Chondrocyte (in vitro differentiated cells): ENCODE measurements at places on chromosomes 6 and 20.

GRCh38 chr6:84065693-84066290 is 32.2 kb downstream of the MRAP2 start:
- DNase-seq = no peak

DNA sequence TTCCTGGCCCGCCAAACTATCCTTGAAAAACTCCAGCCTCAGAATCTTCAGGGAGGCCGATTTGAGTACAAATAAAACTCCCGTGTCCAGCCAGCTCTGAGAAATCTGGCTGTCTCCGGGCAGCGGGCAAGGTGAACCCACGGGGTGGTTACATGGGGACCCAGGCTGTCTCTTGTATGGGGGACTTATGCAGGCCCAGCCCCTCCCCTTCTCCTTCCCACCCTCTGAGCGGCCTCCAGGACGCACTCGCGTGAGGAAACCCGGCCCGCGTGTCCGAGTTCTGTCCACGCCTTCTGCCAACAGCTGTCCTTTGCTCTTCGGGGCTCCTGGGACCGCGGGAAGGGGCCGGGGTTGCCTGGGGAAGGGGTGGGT is 36.3 kb upstream of the BLCAP start:
- no peak for DNase-seq

DNA sequence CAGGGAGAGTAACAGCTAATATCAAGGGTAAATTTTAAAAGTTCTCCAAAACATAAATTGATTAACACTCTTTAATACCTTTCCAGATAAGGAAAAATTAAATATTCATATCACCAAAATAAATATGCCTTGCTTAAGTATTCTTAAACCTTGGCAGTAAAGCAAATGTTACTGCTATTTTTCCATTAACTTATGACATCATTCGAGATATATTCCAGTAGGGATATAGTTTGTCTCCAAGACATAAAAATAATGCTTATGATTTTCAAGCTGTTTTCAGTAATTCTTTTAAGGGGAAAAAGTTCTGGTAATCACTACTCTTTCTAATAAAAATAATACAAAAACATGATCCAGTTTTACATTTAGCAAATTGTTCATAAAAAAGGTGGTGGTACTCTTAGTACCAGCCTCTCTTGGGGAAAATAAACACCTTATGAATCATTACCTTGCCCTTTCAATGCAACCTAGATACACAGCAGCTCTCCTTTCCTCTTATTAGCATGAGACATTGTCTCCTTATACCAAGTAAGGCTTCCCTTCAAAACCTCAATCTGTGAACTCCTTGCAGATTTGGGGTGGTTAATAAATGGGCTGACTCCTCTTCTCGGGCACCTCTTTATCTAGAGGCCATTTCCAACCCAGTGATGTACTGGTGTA is 31.5 kb upstream of the LTV1 start:
- no peak for DNase-seq

DNA sequence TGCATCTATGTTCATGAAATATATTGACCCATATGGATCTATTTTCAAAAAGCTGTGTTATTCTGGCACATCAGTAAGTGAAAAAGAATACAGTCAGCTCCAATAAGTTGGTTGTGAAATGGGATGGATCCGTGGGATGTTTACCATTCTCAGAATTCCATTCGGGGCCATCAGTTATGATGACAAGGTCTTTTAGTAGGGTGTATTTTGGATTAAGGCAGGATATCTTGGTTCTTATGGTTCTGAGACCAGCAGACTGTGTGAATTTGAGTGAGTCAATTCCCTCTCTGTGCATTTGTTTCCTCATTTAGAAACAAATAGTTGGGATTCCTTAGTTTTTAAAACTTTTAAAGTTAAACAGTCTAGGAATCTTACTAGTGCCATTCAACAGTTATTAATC is 287.4 kb downstream of the CD109 start:
- DNase-seq = no peak

DNA sequence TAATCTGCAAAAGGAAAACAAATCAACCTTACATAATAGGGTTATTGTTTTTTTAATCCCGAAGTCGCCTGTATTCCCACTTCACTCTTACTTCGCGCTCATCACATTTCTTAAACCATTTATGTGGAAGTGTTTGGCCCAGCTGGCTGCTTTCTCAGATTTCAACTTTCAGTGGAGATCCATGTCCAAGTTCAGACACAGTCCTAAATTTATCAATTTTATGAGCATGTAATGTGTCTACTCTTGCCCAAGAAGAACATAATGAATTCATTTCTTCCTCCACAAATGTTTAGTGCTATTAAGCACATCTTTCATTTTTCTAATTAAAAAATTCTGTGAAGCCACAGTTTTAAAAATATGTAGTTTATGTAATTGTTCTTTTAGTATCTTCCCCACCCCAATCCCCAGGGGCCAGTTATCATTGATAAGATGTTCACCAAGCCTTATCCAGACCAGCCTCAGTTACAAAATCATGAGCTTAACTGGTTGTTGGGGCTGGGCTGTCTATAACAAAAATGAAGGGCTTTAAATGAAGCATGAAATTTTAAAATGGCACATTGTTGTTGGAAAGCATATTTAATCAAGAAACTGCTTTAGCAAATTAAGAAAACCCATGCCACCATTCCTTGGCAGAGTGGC is 151.7 kb downstream of the UST start:
- no peak for DNase-seq

DNA sequence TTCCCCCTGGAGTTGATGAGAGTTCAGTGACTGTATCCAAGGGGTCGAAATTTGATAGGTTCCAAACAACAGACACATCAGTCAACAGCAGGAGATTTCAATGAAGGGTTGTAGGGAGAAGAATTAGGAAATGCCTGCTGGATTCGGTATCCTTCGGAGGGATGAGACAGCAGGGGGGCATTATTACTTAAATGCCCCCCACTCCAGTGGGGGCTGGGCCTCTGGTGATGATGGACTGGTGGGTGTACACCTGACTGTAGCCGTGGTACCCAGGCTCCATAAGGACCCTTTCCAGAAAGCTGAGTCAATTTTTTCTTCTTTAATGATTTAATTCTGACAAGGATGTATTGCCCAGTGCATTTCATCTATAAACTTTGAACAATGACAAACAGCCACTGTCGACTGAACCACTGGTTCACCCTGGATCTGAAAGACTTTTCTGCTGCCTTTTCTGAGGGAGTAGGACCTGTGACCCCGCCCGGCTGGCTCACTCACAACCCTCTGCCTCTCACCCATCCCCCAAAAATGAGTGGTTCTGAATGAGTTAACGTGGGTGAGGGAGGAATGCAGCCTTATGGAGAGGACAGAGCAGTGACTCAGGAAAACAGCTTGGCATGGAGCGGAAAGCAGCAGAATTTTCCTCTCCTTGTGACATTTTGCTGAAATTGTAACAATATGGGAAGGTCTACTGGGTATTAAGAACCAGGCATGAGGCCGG is 41.0 kb downstream of the ZMYND8 start:
- no peak for DNase-seq

DNA sequence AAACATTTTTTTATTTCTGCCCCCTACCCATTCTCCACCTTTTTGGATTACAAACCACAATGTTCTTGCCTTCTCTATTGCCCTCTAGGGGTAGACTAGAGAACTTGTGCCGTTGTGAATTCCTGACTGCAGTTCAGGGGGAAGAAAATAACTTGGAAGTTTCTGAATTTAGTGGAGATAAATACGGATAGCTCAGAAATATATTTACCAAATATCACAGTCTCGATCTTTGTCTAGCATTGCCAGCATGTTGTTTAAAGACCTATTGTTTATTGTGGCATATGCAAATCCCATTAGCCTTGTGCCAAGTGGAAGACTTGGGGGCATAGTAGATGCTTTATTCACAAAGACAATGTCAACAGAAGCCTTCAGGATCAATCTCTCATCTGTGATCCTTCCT is 154.1 kb upstream of the MMS22L start:
- DNase-seq = no peak

DNA sequence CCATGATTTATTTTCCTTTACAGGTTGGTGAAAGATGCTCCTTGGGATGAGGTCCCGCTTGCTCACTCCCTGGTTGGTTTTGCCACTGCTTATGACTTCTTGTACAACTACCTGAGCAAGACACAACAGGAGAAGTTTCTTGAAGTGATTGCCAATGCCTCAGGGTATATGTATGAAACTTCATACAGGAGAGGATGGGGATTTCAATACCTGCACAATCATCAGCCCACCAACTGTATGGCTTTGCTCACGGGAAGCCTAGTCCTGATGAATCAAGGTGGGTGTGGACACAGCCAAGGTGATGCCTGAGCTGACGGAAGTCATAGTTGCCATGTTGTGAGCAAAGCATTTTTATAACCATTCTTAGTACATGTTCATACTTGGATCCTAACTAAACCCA is 34.6 kb upstream of the CALHM6 start:
- DNase-seq = no peak

DNA sequence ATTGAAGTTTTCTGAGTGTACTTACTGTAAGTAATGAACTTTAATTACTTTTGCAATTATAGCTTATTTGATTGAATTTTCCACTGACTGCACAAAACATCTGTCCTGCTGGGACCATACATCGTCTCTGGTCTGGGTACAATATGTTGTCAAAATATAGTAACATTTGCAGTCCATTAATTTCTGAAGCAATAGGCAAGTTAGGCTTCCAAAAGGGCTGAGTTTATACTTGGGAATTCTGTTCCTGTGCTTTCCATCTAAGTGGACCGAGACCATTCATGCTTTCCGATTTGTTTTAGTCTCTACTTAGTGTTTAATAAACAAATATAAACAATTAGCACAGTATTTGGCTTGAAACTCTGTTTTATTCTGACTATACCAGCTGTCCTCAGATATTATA is 139.3 kb downstream of the RFPL4B start:
- no peak for DNase-seq

GRCh38 chr6:53066077-53066417 is 843 bp downstream of the FBXO9 start:
- DNase-seq = no peak

DNA sequence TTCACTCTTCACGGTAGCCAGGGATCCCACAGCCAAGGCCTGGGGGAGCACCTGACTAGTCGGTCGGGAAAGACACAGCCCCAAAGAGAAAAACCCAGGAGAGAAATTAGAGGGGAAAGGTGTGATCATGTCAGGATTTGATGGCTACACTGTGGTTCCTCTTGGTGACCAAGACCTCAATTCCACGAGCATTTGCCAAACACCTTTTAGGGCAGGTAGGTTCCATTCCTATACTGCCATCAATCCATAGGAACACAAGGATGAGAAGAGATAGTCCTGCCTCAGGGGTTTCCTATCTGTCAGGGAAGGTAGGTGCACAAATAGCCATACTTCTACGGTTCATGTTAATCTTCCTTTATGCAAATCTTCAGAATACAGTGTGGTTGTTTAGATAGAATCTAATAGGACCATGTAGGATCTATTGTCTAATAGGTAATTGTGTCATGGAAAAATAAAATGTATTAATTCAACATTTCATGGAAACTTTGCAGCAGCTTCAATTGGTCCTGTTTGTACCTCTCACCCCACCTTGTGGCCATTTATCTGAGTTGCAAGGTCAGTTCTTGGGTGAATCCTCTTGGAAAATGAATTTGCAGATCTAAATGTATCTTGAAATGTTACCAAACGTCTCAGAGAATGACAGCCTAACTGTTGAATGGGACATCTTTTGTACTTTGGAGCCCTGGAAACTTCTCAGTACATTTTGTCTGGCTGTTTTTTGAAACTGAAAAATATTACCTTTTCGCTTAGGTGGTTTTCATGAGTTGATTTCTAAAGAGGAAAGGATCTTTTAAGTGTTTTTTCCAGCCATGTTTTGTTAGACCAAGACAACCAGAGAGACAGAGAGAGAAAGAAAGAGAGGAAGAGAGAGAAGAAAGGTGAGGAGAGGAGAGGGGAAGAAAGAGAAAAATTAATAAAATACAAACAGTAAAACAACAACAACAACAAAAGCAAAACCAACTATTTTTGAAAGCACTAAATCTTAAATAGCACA is 33.7 kb upstream of the IYD start:
- DNase-seq = no peak

DNA sequence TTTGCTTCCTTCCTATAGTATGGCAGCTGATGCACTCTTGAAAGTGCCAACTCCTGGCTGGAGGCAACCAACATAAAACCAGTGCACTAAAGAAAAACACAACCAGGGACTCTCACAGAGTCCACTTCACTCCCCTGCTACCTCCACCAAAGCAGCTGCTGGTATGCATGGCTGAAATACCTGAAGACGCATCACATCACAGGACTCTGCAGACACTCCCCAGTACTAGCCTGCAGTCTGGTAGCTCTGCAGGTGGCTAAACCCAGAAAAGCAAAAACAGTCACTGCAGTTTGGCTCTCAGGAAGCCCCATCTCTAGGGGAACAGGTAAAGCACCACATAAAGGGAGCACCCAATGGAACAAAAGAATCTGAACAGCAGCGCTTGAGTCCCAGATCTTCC is 473.0 kb upstream of the SPTLC3 start:
- DNase-seq = no peak

- DNase-seq = no peak
Observed at GRCh38 chr20:38291966-38292365, 12.0 kb upstream of the BPI start.

DNA sequence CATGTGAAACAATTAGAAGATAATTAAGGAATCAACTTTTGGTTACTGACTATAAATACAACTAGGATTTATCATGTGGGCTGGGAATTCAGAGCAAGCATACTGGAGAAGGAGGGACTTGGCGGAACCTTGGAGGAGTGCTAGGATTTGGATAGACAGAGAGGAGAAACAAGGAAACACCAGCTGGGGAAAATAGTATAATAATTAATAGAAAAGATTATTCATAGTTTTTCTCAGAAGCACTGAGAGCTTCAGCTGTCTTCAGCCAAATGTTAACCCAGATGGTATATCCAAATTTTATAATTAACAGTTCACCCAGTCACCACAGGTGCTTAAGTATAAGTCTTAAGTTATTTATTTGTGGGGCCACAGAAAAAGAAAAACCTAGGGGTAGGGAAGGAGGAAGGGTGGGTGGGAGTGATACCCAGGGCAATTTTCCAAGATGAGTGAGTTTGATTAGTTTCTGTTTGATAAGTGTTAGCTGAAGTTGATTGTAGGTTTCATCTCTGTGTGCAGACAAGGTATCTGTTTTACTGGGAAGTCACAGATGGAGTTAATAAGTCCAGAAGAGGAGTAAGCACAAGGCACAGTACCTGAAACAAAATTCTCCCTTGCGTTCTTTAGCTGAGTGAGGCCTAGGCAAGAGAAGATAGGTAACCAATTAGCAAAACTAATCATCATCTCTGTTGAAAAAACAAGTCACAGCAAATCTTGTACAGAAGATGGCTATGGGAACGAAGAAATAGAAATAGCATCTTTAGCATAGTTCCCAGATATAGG is 175.5 kb downstream of the TFAP2B start:
- no peak for DNase-seq

DNA sequence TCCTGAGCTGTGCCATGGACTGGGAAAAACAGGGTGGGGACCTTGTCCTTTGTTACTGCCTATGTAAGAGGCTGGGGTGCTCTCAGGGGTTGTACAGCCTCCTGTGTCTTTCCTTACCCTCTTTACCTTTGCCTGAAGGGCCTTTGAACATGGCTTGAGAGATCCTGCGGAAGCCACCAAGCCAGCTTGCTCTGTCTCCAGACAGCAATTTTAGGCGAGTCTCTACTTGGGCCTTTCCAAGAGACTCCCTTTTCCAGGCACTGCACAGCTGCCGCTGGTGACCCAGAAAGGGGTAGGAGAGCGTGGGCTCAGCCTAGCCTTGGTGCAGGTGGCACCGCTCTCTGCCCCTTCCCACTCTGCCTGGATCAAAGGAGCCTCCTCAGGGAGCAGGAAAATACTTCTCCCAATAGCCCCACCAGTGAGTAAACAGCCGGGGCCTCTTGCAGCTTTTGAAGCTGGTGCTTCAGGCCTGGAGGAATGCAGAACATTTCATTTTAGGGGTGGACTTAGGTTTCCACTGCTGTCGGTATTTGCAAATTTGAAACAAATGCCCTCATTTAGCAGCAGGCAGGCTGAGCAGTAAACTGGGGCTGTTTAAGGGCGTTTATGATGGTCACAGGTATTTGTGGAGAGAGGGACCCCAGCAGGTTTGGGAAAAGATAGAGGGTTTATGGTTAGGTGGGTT is 13.9 kb downstream of the PTK7 start:
- peak; percentile 59 for DNase-seq
